CD8-positive, alpha-beta memory T cell (primary cell): ENCODE measurements at places on chromosomes 3 and 15. TPM values are rescaled to one million over a fixed set of nuclear protein-coding genes. Genes with fewer than 3 reads are reported as not detected.

DNA sequence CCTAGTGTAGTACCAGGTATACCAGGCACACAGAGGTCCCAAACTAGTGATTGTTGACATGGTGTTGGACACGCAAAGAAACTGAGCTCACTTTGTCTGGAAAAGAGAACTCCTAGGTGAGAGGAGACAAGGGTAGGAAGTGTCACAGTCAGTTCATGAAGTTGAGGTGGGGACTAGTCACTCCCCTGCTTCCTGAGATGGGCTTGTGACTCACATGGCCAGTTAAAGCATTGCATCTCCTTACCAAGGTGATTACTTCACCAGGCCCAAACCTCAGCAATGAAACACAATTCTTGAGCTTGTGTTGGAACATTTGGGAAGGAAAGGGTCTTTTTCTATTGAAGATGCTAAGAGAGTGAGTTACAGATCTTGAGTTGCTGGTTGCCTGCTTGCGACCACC is 49.2 kb upstream of the RAD18 start:
- H3K4me3 ChIP-seq: no peak overlapping the region
- DNase-seq: no peak
- no peaks in the 10 kb centered on the region for H3K4me1 ChIP-seq
- no peaks in the 10 kb centered on the region for H3K27me3 ChIP-seq
- H3K36me3 ChIP-seq: no peaks in the 10 kb centered on the region

TMEM207 gene
- not detected for total RNA-seq

DNA sequence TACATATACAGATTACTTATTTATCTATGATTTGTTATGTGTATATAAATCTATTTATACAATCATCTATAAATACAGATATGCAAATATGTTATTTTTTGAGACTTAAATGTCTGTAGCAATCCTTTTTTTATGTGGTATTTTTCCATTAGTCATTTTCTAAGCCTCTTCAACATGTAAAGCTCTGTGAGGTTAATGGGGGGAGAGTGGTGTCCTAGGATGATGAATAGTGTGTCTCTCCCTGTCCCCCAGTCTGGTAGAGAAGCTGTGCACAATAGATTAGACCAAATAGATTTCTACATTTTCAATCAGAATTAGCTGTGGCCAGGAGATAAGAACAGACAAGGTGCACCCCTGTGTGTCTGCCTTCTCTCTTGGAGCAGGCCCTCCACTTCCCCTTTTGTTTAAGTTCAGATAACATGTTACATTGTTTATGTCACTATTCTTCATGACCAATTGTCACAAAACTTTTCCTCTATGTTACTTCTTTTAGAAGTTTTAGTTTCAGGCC is 453.9 kb downstream of the LPP start:
- no peak overlapping the region for H3K4me3 ChIP-seq
- no peaks in the 10 kb centered on the region for H3K4me1 ChIP-seq
- DNase-seq: no peak
- no peaks in the 10 kb centered on the region for H3K27me3 ChIP-seq
- H3K27ac ChIP-seq: no peak overlapping the region
- H3K36me3 ChIP-seq: peaks cover 4% of the 10 kb centered on the region

GRCh38 chr3:189458528-189458927 is 172.7 kb upstream of the TP63 start:
- H3K36me3 ChIP-seq: no peaks in the 10 kb centered on the region
- DNase-seq: no peak
- H3K4me1 ChIP-seq: no peaks in the 10 kb centered on the region
- H3K27me3 ChIP-seq: no peaks in the 10 kb centered on the region

DNA sequence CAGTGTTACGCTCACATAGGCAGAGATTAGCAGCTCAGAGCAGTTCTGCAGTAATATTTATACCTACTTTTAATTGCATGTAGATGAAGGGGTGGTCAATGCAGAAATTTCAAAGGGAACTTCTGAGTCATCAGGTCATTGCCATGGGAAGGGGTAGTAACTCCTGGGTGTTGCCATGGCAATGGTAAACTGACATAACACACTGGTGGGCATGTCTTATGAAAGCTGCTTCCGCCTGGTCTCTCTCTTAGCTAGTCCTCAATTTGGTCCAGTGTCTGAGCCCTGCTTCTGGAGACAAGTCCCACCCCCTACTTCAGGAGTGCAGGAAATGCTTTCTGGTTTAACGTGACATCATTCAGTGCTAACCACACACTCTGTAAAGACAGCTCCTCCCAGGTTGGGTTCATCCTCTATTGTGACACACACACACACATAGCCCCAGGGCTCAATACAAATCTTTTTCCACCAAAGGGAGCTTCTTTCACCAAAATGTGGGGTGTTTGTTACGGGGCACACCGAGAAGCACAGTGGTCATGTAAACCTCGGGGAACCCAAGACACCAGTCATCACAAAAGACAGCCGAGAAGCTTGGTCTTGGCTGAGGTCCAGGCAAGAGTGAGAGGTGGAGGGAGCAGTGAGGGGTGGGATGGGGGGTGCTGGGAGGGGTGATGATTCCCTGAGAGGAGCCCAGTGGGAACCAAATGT is 74.5 kb downstream of the TLE3 start:
- H3K36me3 ChIP-seq: no peaks in the 10 kb centered on the region
- no peak overlapping the region for H3K27ac ChIP-seq
- peak; percentile 89 for DNase-seq
- H3K27me3 ChIP-seq: no peaks in the 10 kb centered on the region

GRCh38 chr3:126341755-126342150 is 15.5 kb downstream of the KLF15 start:
- no peak overlapping the region for H3K4me3 ChIP-seq
- no peaks in the 10 kb centered on the region for H3K36me3 ChIP-seq
- no peak overlapping the region for H3K27ac ChIP-seq
- H3K27me3 ChIP-seq: no peaks in the 10 kb centered on the region
- no peak for DNase-seq

GRCh38 chr15:61834076-61834697 is 226.1 kb downstream of the VPS13C start:
- no peaks in the 10 kb centered on the region for H3K36me3 ChIP-seq
- H3K27ac ChIP-seq: no peak overlapping the region
- no peaks in the 10 kb centered on the region for H3K27me3 ChIP-seq
- no peak overlapping the region for H3K4me3 ChIP-seq
- H3K4me1 ChIP-seq: no peaks in the 10 kb centered on the region

GRCh38 chr3:34202975-34203374 is 404.5 kb downstream of the PDCD6IP start:
- DNase-seq: no peak
- H3K36me3 ChIP-seq: no peaks in the 10 kb centered on the region
- H3K27ac ChIP-seq: no peak overlapping the region
- no peaks in the 10 kb centered on the region for H3K4me1 ChIP-seq
- H3K4me3 ChIP-seq: no peak overlapping the region

DNA sequence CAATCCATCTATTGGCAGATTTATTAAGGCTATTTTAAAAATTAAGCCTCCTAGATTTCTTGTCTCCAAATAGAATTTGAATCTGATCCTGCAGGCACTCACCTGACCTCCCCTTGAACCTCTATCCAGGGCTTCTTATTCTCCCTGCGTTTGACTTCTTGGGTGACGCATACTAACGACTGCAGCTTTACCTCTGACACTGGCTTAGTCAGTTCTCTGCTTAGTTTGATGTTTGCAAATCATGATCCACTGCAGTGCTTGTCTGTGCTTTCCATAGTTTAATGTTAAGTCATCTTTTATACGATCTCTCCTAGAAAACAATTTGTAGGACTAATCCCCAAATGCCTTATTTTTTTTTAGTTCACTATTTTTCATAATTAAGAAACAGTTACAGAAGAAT is 233.1 kb downstream of the ROBO1 start:
- H3K4me1 ChIP-seq: no peaks in the 10 kb centered on the region
- no peak overlapping the region for H3K4me3 ChIP-seq
- no peaks in the 10 kb centered on the region for H3K27me3 ChIP-seq
- no peak overlapping the region for H3K27ac ChIP-seq
- DNase-seq: no peak

- H3K4me1 ChIP-seq: no peaks in the 10 kb centered on the region
- no peak overlapping the region for H3K27ac ChIP-seq
- no peak for DNase-seq
- H3K27me3 ChIP-seq: no peaks in the 10 kb centered on the region
- no peak overlapping the region for H3K4me3 ChIP-seq
These were observed 2.5 kb upstream of the ADIPOQ start for GRCh38 chr3:186839874-186840641.

DAPK2 gene
- total RNA-seq: 5.5 TPM

DNA sequence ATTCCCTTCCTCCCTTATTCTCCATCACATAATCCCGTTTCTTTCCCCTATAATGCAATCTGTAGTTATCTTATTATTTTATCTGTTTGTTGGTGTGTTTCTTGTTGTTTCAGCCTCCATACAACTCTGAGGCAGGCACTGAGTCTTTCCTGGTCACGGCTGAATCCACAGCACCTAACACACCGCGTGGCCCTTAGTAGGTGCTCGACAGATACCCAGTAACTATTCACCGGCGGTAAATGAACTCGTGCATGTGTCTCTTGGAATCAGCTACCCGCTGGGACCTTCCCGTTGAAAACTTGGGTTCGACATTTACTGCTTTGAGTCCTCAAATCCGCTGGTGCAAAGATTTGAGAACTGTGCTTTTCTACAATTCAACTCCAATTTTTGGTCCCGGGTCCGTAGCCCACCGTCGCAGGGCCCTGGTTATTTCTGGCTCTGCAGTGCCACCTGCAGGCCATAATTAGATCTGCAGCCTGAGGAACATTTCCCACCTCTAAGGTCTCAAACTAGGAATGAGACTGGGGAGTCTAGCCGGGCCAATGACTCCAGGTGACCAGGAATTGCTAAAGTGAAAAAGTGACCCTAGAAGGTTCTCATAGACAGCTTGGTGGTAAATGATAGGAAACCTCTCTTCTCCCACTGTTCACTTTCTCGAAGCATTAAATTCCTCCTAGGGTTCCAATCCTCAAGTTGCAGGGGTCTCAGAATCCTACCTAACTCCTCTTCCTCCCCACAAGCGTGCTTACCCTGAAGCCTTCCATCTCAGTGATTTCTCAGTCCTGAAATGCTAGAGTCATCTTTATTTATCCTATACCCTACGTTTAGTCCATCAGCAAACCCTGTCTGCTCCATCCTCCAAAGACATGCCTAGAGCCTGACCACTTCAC is 40.0 kb upstream of the TRH start:
- no peak for DNase-seq
- H3K4me1 ChIP-seq: no peaks in the 10 kb centered on the region
- H3K27me3 ChIP-seq: no peaks in the 10 kb centered on the region
- no peaks in the 10 kb centered on the region for H3K36me3 ChIP-seq
- no peak overlapping the region for H3K27ac ChIP-seq
- no peak overlapping the region for H3K4me3 ChIP-seq

SEMA6D gene
- total RNA-seq: not detected

DNA sequence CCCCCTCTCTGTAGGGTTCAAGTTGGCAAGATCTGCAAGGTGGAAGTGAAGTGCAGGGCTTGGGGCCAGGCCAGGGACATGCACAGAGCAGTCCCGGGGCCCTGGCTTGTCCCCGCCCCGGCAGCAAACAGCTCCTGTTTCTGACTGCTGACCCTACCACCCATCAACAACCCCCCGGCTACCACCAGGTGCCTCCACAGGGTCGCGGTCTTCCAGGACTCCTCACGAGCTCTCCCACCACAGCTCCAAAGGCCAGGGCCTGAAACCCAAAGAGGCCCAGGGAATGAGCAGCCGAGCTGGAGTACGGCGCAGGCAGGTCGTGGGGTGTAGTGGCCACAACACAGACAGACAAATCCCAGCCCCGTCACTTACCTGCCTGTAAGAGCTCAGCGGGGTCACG is 121.3 kb upstream of the SMAD3 start:
- no peak overlapping the region for H3K27ac ChIP-seq
- no peak for DNase-seq
- no peaks in the 10 kb centered on the region for H3K27me3 ChIP-seq

GRCh38 chr3:180117381-180118163 is 80.8 kb upstream of the PEX5L start:
- H3K27ac ChIP-seq: no peak overlapping the region
- H3K27me3 ChIP-seq: no peaks in the 10 kb centered on the region
- DNase-seq: no peak
- H3K4me1 ChIP-seq: no peaks in the 10 kb centered on the region

DNA sequence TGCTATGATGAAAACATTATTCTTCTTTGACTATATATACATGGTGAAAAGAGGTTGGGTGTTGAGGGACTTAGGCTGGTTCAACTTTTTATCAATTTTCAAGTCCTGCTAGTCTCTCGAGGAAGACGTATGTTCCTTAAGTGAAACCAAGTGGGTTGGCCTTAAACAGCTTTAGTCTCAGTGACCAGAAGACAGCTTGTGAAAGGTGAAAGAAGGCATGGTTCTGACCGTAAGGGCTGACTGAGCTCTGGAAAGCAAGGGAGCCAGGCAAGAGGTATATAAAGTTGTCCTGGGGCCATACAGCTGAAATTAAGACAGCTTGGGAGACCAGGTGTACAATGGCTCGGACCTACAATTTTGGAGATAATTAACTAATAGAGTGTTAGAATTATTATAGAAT is 128.9 kb upstream of the TP63 start:
- H3K27me3 ChIP-seq: no peaks in the 10 kb centered on the region
- no peak overlapping the region for H3K27ac ChIP-seq
- H3K36me3 ChIP-seq: no peaks in the 10 kb centered on the region
- no peak for DNase-seq
- no peaks in the 10 kb centered on the region for H3K4me1 ChIP-seq

CGNL1 gene
- not detected for total RNA-seq

C2CD4A gene
- total RNA-seq: 0.09 TPM

NOX5 gene
- total RNA-seq: not detected

- no peaks in the 10 kb centered on the region for H3K27me3 ChIP-seq
- no peak for DNase-seq
- H3K4me3 ChIP-seq: no peak overlapping the region
- H3K36me3 ChIP-seq: no peaks in the 10 kb centered on the region
- H3K4me1 ChIP-seq: no peaks in the 10 kb centered on the region
These were observed 966.7 kb upstream of the ROBO1 start for GRCh38 chr3:80734483-80734882.

DPPA4 gene
- not detected for total RNA-seq

- no peaks in the 10 kb centered on the region for H3K27me3 ChIP-seq
These were observed 13.1 kb downstream of the MTMR10 start for GRCh38 chr15:30978328-30978727.

DNA sequence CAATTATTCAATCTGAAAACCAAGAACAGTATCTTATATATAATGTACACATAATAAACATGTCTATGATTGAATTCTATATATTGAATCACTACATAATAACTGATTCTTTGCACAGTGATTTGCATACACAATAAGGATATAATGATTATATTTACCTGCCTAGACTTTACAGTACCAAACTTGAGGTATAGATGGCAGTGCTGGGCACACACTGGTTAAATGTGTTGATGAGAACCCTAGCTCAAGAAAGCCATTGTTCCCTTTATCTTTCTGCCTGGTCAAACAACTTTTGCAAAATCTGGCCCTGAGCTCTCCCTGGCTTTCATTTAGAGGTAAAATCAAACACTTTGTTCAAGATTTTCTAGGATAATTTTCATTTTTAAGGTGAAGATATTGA is 697.7 kb downstream of the TUSC7 start:
- H3K4me3 ChIP-seq: no peak overlapping the region
- H3K27me3 ChIP-seq: no peaks in the 10 kb centered on the region
- H3K27ac ChIP-seq: no peak overlapping the region
- no peak for DNase-seq

SMCO1 gene
- total RNA-seq: not detected

- peak within 1 kb of the TSS; percentile 82 for H3K4me3 ChIP-seq
- DNase-seq: peak; percentile 28
- peaks cover 10% of the 10 kb centered on the region for H3K27me3 ChIP-seq
- H3K36me3 ChIP-seq: no peaks in the 10 kb centered on the region
These were observed at the start of gene GPR176 for GRCh38 chr15:39919748-39920509. GPR176 (minus strand) TSS chr15:39920266; CDS start chr15:39920026, 240 bp downstream.
